A549 treated with ZK216348 at 1 μM for 4 hours (cell line): ENCODE measurements at places on chromosomes 12 and 14. TPM values are rescaled to one million over a fixed set of nuclear protein-coding genes. Genes with fewer than 3 reads are reported as not detected.

The OR6C74 gene
- total RNA-seq = not detected in 5 replicates

The MYRFL gene
- not detected in 5 replicates for total RNA-seq

The IFI27L2 gene
- total RNA-seq = 46.1 to 56.7 TPM (median 53.0 TPM) in 5 replicates

The VPS29 gene
- total RNA-seq = 135 to 187 TPM (median 154 TPM) in 5 replicates

The FOXN4 gene
- total RNA-seq = 0.07 TPM in 1 of 5 replicates, not detected in the others

The KLRD1 gene
- total RNA-seq = not detected in 5 replicates

The GLS2 gene
- total RNA-seq = 0.12 to 1.5 TPM (median 0.27 TPM) in 3 of 5 replicates, not detected in the others

The RNASE1 gene
- 0.19 to 0.33 TPM (median 0.27 TPM) in 3 of 5 replicates, not detected in the others for total RNA-seq
